Activated T-helper 1 cell treated with anti-CD3 and anti-CD28 coated beads, Interleukin-12 subunit alpha, Interleukin-12 subunit beta, Interleukin-2, Interleukin-4 antibody, amounts not matched to agents 30 ng/mL and 10 ng/mL and 1 ng/mL, durations not matched to agents 14 hours and 24 hours and 36 hours (primary cell): ENCODE measurements at places on chromosomes 12 and 14.
A peak's percentile ranks its signal among the peaks of the same experiment; 100 is the strongest.

DNA sequence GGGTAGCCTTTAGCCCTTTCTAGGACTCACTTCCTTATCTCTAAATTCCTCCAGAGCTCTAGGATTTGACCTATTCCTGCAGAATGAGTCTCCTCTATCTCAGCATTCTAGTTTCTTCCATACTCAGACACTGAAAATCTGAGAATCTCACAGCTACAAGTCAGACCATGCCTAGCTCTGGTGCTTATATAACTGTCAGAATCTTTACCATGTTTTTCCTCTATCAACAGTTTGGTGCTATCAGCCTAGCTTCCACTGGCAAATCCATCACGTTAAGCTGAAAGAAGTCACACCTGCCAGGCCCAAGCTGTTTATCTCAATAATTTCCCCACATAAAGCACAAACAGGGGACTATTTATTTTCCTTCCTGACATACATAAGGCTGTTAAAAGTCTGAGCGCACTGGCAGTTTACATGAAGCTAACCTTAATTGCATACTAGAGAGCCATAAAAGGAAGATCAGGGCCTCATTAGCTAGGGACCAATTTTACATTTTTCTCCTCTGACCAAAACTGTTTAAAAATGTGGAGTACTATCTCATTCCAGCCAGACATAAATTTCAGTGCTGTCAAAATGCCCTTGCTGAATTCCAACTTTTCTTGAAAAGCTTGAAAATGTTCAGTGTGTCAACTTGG is 270.5 kb downstream of the C12orf75 start:
- no peak overlapping the region for H3K27ac ChIP-seq
- no peaks in the 10 kb centered on the region for H3K4me1 ChIP-seq
- H3K27me3 ChIP-seq = peaks cover 2% of the 10 kb centered on the region

DNA sequence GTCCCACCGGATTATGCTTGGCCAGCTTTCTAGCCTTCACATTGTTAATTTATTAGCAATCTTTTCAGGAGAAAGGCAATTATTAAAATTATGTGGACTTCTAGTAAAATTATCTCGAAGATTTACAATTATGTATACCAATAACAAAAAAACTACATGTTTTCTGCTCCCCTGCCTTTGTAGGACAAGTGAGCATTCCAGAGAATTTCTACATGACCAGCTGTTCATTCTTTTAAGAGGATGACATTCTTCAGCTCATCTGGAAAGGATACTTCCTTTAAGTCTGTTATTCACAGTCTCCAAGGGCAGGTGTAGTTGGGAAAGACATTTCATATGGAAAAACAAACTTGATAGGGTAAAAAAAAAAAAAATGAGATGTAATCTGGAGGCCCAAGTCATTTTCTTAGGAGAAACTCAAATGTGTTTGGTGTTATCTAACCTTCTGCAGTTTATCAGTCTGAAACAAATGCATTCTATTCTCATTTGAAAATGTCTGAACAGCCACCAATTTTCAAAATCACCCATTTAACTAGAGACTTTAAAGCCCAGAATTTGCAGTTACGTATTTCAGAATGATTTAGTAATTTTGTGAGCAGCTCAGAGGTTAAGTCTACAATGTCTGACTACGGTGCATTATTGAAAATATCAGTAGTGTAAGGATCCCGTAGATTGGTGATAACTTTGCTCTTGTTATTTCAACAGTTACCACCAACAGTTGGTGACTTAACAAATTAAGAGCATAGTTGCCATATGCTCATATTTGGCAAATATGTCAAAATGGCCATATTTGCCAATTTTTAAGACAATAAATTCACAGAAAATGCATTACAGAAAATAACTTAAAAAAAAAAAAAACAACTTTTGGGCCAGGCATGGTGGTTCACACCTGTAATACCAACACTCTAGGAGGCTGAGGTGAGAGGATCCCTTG is 1.8 kb upstream of the PHLDA1 start:
- H3K4me3 ChIP-seq = peak overlapping the region; percentile 99
- peaks cover 30% of the 10 kb centered on the region for H3K36me3 ChIP-seq
- peaks cover 36% of the 10 kb centered on the region for H3K4me1 ChIP-seq
- no peak for DNase-seq
- H3K27ac ChIP-seq = peak overlapping the region; percentile 96

DNA sequence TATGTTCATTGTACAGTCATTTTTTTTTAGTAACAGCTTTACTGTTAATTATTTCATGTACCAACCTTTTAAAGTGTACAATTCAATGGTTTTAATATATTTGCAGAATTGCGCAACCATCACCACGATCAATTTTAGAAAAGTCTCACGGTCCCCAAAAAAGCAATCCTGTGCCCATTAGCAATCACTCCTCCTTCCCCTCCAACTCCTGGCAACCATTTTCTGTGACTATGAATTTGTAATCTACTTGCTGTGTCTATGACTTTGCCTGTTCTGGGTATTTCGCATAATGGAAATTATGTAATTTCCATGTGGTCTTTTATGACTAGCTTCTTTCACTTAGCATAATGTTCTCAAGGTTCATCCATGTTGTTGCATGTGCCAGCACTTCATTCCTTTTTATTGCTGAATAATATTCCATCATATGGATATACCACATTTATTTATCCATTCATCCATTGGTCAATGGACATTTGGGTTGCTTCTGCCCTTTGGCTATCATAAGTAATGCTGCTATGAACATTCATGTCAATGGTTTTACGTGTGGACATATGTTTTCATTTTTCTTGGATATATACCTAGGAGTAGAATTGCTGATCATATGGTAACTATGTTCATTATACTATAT is 9.9 kb downstream of the KICS2 start:
- H3K27ac ChIP-seq = no peak overlapping the region
- H3K27me3 ChIP-seq = no peaks in the 10 kb centered on the region
- no peak overlapping the region for H3K4me3 ChIP-seq
- peaks cover 11% of the 10 kb centered on the region for H3K36me3 ChIP-seq

DNA sequence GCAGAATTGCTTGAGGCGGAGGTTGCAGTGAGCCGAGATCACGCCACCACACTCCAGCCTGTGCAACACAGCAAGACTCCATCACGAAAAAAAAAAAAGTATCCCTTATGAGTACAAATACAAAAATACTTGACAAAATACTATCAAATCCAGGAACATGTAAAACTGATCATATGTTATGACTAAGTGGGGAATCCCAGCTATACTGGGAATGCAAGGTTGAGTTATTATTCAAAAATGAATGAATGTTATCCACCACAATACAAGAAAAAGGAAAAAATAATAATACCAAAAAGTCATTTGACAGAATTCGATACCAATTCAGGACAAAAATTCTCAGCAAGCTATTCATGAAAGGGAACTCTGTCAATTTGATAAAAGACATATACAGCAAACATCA is 32.6 kb downstream of the MOK start:
- no peaks in the 10 kb centered on the region for H3K36me3 ChIP-seq
- no peak for DNase-seq
- no peak overlapping the region for H3K4me3 ChIP-seq
- no peaks in the 10 kb centered on the region for H3K4me1 ChIP-seq
- H3K27me3 ChIP-seq = no peaks in the 10 kb centered on the region

- DNase-seq = no peak
- no peaks in the 10 kb centered on the region for H3K4me1 ChIP-seq
- H3K4me3 ChIP-seq = no peak overlapping the region
- no peak overlapping the region for H3K27ac ChIP-seq
- H3K27me3 ChIP-seq = no peaks in the 10 kb centered on the region
- no peaks in the 10 kb centered on the region for H3K36me3 ChIP-seq
Measured at GRCh38 chr12:101027200-101027599, 182.8 kb downstream of the SLC5A8 start.

DNA sequence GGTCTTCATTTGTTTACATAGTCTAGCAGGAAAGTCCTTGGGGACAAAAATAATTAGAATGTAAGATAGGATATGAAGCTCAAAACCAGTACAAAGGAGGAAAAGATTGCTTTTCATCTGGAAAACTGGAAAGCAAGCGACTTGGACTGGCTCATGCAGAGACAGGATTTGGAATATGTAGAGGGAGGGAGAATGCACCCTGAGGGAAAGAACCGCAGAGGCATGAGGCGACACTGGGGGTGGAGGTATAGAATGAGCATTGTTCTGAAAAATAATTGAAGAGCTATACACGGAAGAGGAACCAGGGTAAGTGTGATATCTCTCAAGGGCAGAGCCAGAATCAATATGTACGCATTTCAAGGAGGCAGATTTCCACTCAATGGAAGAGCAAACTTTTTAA is 85.5 kb downstream of the PLEKHG3 start:
- H3K36me3 ChIP-seq = no peaks in the 10 kb centered on the region
- no peaks in the 10 kb centered on the region for H3K27me3 ChIP-seq
- no peaks in the 10 kb centered on the region for H3K4me1 ChIP-seq
- H3K4me3 ChIP-seq = no peak overlapping the region
- H3K27ac ChIP-seq = no peak overlapping the region

- no peaks in the 10 kb centered on the region for H3K4me1 ChIP-seq
- no peak for DNase-seq
- no peak overlapping the region for H3K27ac ChIP-seq
- H3K36me3 ChIP-seq = no peaks in the 10 kb centered on the region
Measured at GRCh38 chr12:114123108-114123507, 157.0 kb upstream of the RBM19 start.

GRCh38 chr14:51552768-51553404 is 98.8 kb upstream of the FRMD6 start:
- H3K27ac ChIP-seq = no peak overlapping the region
- H3K27me3 ChIP-seq = peaks cover 4% of the 10 kb centered on the region
- DNase-seq = no peak
- no peak overlapping the region for H3K4me3 ChIP-seq

- no peak overlapping the region for H3K4me3 ChIP-seq
- H3K27me3 ChIP-seq = no peaks in the 10 kb centered on the region
- H3K27ac ChIP-seq = no peak overlapping the region
- no peak for DNase-seq
Measured at GRCh38 chr12:54228471-54228870, 39.7 kb upstream of the SMUG1 start.

DNA sequence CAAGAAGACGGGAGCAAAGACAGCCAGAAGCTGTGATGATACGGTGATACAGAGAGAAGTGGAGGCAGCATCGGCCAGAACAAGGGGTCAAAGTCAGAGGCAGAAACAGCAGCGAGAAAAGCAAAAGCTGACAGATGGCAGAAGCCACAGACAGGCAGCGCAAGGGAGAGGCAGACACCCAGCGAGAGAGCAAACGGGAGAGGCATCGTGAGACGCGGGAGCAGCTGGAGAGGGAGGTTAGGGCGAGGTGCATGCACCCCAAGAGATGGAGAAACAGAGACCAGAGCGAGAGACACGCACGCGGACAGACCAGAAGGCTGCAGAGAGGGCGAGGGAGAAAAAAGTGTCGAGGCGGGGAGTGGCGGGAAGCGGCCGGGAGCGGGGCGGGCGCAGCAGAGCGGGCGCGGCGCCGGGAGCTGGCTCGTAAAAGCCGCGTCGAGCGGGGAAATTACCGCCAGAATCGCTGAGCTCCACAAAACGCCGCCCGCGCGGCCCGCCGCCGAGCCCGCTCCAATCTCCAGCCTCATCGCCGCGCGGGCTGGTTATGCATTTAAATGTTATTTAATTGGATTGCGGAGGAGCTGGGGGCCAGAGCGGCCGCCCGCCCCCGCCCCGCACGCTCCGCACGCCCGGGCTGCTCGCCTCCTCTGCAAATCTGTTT is 15.6 kb downstream of the SMUG1 start:
- H3K27me3 ChIP-seq = no peaks in the 10 kb centered on the region
- peak; percentile 15 for DNase-seq
- no peak overlapping the region for H3K4me3 ChIP-seq
- H3K27ac ChIP-seq = no peak overlapping the region

DNA sequence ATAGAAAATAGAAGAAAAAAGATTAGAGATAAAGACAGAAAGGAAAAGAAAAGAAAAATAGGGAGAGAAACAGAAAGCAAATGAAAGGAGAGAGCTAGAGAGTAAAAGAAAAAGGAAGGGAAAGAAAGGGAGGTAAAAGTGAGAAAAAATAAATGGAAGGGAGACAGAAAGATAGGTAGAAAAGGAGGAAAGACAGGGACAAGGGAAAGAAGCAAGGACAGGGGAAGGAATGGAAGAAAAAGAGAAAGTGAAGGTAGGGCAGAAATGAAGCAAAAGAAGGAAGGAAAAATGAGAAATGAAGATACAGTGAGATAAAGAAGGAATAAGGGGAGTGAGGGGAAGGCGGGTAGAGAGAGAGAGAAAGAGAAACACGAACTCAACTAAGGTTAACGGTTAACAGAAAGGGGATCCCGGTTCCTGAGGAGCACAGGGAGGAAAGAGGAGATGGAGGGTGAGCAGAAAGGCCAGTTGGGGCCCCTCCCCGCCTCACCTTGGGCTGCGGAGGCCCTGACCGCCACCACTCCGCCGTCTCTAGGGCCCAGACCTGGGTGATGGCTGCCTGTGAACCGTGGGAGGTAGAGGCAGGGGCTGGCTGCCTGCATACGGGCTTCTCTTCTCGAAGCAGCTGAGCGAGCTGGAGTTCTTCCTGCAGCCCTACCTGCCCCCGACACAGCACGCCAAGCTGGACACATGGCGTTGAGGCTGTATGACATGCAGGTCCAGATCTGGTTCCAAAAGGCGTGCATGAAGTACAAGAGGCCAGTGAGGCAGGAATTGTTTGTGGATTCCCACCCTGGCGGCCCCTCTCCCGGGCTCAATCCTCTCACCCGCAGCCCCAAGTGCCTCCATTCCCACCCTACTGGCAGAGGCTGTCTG is 59.5 kb downstream of the SMUG1 start:
- no peak overlapping the region for H3K4me3 ChIP-seq
- no peak overlapping the region for H3K27ac ChIP-seq
- peaks cover 2% of the 10 kb centered on the region for H3K36me3 ChIP-seq

DNA sequence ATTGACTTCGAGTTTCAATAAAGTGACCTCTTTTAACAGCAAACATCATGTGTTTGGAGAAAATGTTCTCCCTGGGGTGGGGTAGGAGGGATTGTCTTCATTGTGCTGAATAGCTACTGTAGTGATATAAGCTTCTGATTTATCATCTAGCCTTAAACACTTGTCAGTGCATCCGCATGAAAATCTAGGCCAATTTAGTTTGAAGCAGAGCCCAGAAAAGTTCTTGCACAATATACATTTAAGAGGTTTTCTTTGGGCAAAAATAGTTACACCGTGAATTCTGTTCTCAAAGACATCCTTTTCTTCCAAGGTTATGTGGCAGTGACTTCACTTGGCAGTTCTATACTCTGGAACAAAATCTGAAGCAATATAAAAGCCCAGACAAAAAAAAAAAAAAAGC is 136.0 kb upstream of the IFNG-AS1 start:
- H3K4me1 ChIP-seq = no peaks in the 10 kb centered on the region
- no peak overlapping the region for H3K4me3 ChIP-seq
- no peak overlapping the region for H3K27ac ChIP-seq
- no peak for DNase-seq

GRCh38 chr14:71636076-71636475 is 296.2 kb upstream of the RGS6 start:
- H3K27ac ChIP-seq = peak overlapping the region; percentile 70
- peaks cover 11% of the 10 kb centered on the region for H3K4me1 ChIP-seq
- peaks cover 33% of the 10 kb centered on the region for H3K36me3 ChIP-seq
- H3K27me3 ChIP-seq = no peaks in the 10 kb centered on the region
- no peak for DNase-seq

- DNase-seq = no peak
- no peaks in the 10 kb centered on the region for H3K4me1 ChIP-seq
- H3K4me3 ChIP-seq = no peak overlapping the region
- H3K27ac ChIP-seq = no peak overlapping the region
- no peaks in the 10 kb centered on the region for H3K36me3 ChIP-seq
- no peaks in the 10 kb centered on the region for H3K27me3 ChIP-seq
Measured at GRCh38 chr12:23525450-23526072, 423.9 kb downstream of the SOX5 start.
